Fibroblast of mammary gland (primary cell): ENCODE measurements at places on chromosomes 6 and 20.

DNA sequence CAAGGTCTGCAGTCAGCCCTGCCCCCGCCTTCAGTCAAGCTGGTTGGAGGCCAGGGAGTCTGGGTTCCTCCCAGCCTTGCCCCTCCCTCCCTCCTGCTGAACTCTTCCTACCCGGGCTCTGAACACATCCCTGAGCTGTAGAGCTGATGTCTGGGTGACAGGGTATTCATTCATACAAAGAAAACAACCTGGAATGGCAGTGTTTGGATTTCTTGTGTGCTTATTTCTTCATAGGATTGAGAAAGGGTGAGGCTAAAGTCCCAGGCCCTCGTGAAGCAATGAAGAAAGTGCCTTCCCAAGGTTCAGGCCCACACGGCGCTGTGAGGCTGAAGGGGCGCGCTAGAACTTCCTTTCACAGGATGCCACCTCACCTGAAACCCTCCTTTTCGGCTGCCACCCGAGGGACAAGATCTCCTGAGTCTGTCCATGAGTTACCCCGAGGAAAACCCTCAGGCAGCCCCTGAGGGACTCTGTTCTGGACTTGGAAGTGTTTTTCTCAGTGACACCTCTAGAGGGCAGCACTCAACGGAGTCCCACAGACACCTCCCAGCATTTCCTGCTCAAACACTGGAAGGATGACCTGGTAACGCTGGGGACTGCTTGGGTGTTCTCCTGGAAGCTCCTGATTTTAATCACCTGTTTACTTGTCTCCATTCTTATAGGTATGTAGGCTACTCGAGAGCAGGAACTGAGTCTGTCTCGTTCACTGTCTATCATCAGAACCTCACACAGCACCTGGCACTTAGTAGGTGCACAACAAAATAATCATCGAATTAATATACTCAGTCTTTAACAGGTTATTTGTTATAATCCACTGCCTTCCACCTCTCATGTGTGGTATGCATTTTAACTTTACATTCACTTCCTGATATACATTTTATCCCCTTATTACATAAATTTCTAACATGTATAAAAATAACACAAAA lies 11.8 kb upstream of the GSTA1 start:
- peak; percentile 58 for DNase-seq

GRCh38 chr20:18588574-18588933 lies 700 bp downstream of the DTD1 start:
- no peak for DNase-seq

DNA sequence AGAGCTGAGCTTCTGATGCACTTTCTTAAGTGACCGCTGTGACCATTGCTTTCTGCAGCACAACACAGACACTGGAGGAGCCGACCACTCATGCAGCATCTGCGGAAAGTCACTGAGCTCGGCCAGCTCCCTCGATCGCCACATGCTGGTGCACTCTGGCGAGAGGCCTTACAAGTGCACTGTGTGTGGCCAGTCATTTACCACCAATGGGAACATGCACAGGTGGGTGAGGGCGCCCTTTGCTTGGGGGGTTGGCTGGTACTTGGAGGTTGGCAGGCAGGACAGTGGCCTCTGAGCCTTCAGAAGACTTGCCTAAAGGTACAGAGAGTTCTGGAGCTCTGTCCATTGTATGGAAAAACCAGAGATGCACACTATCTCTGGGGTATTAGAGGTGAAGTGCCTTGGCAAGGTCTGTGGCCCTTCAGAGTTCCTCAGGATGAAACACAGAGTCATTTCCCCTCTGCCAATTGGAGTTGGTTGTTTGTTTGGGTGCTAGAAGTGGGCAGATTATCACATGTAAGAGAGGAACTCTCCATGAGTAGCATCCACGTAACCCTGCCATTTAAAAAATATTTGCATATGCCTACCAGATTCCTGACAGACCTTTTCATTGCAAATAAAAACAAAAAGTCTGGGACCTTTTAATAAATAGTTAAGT lies 81.5 kb downstream of the RREB1 start:
- DNase-seq = no peak

DNA sequence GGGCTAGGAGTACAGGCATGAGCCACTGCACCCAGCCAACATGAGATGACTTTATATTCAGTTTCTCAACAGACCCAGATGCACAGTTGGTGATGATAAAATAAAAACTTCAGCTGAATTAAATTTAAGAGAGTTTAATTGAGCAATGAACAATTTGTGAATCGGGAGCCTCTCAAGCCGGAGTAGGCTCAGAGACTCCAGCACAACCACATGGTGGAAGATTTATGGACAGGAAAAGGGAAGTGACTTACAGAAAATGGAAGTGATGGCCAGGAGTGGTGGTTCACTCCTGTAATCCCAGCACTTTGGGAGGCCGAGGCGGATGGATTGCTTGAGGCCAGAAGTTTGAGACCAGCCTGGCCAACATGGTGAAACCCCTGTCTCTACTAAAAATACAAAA lies 10.4 kb upstream of the BCAS4 start:
- DNase-seq = no peak

DNA sequence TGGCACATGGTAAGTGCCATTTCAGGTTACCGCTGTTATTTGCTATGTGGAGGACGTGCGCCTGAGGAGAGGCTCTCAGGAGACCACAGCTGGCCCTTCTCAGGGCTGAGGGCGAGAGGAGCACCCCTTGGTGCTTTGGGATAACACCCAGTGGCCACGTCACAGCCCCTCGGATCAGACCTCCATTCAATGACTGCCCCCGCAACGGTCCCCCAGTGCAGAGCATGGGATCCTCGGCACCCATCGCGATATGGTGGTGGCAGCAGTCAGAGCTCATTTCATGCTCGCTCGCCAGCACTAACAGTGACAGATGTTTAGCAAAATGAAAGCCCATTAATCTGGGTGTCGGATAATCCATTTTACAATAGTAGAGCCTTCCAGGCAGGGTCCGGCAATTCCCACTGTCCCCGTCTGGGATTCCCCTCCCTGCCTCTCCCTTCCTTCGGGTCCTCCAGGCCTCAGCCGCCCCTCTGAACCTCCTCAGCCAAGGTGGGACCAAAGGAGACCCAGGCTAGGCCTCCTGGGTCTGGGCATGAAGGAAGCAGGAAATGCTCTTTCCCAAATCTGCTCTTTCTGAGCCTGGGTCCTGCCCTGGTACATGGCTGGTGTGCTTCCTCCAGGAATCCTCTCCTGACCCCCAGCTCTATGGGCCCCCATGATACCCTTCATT lies 117.1 kb downstream of the GRM4 start:
- DNase-seq = no peak

GRCh38 chr20:51910321-51911050 lies 108.2 kb upstream of the SALL4 start:
- no peak for DNase-seq
